ENCODE measurements at places on chromosomes 7 and 10.

DNA sequence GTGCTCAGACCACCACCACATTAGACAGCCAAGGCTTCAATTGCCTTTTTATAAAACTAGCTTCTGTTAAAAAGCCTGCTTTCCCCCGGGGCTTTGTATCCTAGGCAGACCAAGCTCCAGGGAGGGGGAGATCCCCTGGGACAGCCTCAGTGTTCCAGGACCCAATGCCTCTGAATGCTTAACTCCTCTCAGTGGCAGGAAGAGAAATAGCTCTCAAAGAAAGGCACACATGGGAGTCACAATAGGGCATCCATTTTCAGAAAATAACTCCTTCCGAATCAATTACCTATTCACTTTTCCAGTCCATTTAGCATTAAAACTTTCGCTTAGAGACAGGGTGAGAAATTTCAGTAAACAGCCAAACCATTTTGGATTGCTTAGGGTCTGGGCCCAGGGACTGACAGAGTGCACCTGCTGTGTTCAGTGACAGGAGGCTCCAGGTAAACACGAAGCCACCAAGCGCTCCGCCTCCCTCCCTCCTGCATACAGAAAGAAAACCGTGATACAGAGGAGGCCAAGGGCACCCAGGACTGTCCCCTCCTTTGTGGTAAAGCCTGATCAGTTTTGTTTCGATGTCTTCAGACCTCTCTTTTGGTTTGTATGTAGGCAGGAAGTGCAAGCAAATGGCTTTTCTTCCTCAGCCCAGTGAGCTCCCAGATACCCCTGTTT, 599.7 kb downstream of the KCNMA1 start:
- DNase-seq: no peak

DNA sequence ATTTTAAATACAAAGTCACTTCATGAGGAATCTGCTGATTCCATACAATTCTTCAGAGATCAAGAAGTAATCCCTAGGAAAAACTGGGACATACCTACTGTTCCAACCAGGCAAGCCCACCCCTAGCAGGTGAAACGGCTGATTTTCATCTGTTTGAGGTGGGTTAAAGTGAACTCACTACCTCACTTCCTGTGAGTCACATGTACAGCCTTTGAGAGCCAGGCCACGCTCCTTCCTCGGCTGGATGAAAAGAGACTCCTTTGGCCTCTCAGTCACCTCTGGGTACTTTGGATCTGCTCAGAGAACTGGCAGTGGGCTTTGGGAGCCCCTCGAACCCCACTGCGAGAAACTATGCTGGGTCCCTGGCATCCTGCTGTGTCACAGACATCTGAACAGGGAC, 68.2 kb downstream of the CHST15 start:
- no peak for DNase-seq

DNA sequence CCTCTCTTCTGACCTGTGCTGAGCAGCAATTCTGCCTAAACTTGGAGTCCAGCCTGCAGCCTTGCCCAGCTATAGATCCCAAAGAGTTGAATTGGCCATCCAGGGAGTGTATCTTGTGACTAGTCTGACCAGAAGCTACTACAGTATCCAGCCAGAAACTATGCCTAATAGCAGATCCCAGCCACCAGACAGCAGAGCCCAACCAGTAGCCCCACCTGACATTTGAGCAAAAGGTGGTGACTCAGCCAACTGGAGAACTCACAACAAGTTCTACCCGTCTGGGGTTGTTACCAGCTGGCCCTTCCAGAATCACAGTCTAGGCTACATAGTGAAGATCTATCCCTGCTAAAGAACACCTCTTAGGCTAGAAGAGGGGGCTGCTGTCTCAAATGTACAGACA, 315.0 kb downstream of the CRPPA start:
- DNase-seq: no peak

GRCh38 chr10:45008524-45009161, 7.9 kb downstream of the ZNF22 start:
- no peak for DNase-seq

GRCh38 chr10:12796401-12797160, 204.9 kb downstream of the CCDC3 start:
- DNase-seq: no peak
